ENCODE measurements at places on chromosomes 16 and 17.

DNA sequence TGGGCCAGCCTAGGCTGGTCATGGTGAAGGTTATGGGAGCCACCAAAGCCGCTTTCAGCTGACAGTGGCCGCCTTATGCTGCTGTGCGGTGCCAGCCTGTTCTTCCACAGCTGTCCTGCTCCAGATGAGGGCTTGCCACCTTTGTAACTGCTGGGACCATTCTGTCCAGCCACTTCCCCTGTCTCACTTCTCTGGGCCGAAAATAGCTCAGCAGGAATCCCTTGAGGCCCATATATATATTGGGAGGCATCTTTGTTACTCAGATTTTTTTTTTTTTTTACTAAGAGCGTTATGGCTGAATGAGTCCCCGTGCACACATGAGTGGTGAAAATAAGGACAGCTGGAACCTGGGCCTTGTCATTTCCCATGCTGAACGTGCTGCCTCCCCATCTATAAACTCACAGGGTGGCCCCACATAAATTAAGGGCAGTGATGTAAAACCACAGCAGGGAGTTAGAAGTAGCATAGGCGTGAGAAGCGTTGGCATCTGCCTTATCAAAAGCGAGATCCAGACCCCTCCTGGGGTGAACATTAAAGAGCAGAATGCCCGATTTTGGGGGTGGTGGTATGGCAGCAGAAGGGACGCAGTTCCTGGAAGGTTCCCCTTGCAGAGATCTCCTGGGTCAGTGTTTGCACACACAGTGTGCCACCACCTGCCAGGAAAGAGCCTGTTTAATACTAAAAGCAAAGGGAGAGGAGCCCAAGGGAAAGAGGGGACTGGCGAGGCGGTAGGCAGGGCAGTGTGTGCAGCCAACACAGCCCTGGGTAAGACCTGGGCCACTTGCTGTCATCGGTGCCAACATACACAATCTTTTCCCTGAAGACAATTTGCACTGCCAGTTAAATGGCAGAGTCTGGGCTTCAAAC is 57.8 kb downstream of the USP43 start:
- H3K27me3 ChIP-seq, result no peaks in the 10 kb centered on the region
- no peak overlapping the region for H3K4me3 ChIP-seq
- no peaks in the 10 kb centered on the region for H3K4me1 ChIP-seq

GRCh38 chr17:59876107-59876506 is 16.6 kb downstream of the TUBD1 start:
- H3K36me3 ChIP-seq, result peaks cover 23% of the 10 kb centered on the region
- no peak overlapping the region for H3K4me3 ChIP-seq

DNA sequence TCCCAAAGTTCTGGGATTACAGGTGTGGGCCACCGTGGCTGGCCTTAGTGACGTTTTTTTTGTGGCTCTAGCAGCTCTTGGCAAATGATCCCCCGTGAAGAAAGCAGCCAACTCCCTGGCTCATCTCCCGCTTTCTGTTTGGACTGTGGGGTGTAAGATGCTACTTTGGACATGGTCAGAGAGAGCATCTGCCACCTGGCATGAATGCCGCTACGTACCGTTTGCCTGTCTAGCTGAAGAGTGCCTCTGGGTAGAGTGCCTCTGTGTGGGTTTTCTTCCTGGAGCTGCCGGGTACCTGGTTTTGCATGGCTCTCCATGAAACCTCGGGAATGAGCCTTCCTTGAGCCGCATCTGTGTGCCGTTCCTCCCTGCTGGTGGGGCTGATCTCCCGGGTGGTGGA is 34.3 kb downstream of the NDEL1 start:
- H3K27me3 ChIP-seq, result no peaks in the 10 kb centered on the region
- peaks cover 61% of the 10 kb centered on the region for H3K36me3 ChIP-seq
- DNase-seq, result no peak
- no peak overlapping the region for H3K27ac ChIP-seq
- no peak overlapping the region for H3K4me3 ChIP-seq

DNA sequence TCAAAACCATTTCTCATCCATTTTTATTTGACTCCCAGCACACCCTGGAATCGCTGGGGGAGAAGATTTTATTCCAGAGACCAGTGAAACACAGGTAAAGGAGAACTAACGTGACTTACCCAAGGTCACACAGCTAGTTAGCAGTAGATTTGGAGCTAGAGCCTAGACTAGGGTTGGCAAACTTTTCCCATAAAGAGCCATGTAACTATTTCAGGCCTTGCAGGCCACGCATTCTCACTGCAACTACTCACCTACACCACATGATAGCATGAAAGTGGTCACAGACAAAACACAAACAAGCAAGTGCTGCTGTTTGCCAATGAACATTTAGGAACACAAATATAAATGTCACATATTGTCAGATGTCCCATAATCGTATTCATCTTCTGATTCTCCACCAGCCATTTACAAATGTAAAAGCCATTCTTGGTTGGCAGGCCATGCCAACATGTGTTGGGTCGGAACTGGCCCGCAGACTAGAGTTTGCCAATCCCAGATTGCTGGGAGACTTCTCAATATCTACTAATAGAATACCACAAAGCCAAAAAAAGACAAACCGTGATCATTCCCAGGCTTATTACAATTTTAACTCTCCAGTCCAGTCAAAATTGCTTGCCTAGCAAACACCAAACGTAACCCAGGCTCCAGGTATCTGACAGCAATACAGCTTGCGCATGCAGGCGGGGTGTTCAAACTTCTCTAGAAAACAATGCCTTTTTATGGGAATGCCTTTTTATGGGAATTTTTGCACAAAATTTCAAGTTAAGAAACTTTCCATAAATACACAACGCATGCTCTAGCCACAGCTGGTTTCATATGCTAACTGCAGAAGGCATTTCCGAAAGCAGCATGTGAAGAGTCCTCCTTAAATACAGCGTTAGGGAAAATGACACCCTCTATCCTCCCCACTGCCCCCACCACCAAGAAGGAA is 20.9 kb downstream of the ZFHX3 start:
- no peaks in the 10 kb centered on the region for H3K4me1 ChIP-seq
- H3K4me3 ChIP-seq, result no peak overlapping the region
- no peaks in the 10 kb centered on the region for H3K27me3 ChIP-seq
- no peaks in the 10 kb centered on the region for H3K36me3 ChIP-seq

GRCh38 chr16:8720080-8720966 is 45.9 kb downstream of the ABAT start:
- no peak overlapping the region for H3K27ac ChIP-seq
- H3K4me3 ChIP-seq, result no peak overlapping the region
- no peaks in the 10 kb centered on the region for H3K36me3 ChIP-seq
- no peak for DNase-seq
- no peaks in the 10 kb centered on the region for H3K4me1 ChIP-seq

- H3K4me1 ChIP-seq, result peaks cover 13% of the 10 kb centered on the region
- H3K27me3 ChIP-seq, result no peaks in the 10 kb centered on the region
- H3K36me3 ChIP-seq, result no peaks in the 10 kb centered on the region
- no peak overlapping the region for H3K4me3 ChIP-seq
- DNase-seq, result no peak
These were observed 38.2 kb downstream of the PSME3IP1 start for GRCh38 chr16:57147381-57148221.

- H3K27ac ChIP-seq, result no peak overlapping the region
- H3K4me3 ChIP-seq, result no peak overlapping the region
- H3K36me3 ChIP-seq, result no peaks in the 10 kb centered on the region
- no peaks in the 10 kb centered on the region for H3K4me1 ChIP-seq
- DNase-seq, result no peak
- no peaks in the 10 kb centered on the region for H3K27me3 ChIP-seq
These were observed 183.6 kb downstream of the IRF8 start for GRCh38 chr16:86082418-86083030.

GRCh38 chr17:45149669-45150664 is 1.7 kb downstream of the HEXIM1 start:
- peak overlapping the region; percentile 88 for H3K27ac ChIP-seq
- DNase-seq, result peak; percentile 83
- peaks cover 44% of the 10 kb centered on the region for H3K4me1 ChIP-seq
- no peaks in the 10 kb centered on the region for H3K27me3 ChIP-seq
- no peaks in the 10 kb centered on the region for H3K36me3 ChIP-seq

DNA sequence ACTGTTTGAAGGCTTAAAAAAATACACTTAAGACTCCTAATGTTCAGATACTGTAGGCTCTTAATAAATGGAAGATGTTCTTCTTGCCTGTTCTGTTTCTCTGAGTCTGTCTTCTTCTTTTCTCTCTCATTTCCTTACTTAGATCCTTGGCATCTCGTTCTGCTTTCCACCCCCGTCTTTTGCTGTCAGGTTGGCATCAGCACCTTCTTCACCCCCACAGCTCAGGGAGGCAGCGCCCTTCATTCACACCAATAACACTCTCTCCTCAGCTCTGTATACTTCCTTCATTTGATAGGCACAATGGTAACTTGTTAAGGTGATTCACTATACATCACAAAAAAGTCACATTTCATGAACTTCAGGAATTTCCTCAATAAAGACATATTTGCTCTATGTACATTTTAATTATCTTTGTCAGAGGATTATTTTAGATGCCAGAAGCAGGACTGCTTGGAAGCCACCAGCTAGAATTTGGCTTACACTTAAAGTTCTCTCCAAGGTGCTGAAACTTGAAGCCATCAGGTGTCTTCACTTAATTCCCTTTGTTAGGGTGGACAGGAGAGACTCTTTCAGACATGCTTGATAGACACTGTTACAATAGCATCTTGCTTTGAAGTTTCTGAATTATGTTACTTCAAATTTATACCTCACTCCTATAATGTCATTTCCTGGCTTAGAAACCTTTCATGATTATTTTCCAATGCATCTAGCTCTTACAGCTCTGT is 670.1 kb upstream of the C16orf82 start:
- H3K4me3 ChIP-seq, result no peak overlapping the region
- no peak overlapping the region for H3K27ac ChIP-seq
- no peaks in the 10 kb centered on the region for H3K36me3 ChIP-seq
- DNase-seq, result no peak
- no peaks in the 10 kb centered on the region for H3K27me3 ChIP-seq

Measured in CD4-positive, alpha-beta memory T cell (primary cell).